Daoy (cell line): ENCODE measurements at places on chromosomes 12 and 14. TPM values are rescaled to one million over a fixed set of nuclear protein-coding genes. Genes with fewer than 3 reads are reported as not detected.

DNA sequence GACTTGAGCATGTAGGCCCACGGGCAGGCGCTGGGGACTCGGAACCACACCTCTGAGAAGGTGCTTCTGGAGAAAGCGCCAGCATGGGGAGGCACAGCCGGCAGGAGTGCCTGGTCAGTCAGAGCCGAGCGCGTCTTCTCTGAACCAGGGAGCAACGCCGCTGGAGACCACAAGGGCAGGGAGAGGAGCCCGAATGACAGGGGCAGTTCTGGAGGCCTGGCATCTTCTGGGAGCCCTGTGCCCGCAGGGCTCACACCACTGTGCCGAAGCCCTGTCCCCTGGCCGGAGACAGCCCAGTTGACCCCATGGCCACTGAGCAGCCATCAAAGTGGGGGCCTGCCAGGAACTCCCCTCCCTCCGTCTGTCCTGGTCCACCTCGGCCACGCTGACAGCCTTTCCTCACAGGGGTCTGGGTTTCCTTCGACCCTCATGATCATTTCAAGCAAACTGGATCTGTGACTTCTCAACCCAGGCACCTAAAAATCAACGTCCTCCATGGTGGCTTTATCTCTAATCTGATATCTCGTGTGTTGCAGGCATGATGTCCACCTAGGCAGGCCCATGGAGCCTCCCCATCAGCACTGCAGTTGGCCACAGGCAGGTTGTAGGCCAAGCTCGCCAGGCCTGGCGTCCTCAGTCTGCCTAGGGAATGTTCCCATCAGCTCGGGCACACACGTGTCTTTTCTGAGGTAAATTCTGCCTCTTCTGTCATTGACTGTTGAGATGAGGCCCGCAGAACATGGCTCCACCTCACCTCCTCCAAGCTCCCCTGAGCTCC is 299.3 kb upstream of the RTL1 start:
- no peak for DNase-seq

DNA sequence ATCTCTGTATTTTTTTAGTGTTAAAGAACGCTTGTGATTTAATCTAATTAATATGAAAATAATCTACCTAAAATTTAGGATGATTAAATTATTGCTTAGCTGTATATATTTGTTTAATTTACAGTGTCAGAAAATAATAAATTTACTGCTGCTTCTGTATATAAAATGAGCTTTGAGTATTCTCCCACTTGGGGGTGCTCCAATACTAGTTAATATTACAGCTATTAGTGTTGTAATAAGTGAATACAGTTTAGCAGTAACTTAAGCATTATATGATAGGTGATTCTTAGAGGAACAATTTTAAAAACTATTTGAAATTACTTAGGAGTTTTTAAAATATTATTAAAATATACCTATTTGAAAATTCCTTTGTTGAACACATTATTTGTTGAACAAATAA is 62.2 kb downstream of the PAPOLA start:
- DNase-seq, result no peak

DNA sequence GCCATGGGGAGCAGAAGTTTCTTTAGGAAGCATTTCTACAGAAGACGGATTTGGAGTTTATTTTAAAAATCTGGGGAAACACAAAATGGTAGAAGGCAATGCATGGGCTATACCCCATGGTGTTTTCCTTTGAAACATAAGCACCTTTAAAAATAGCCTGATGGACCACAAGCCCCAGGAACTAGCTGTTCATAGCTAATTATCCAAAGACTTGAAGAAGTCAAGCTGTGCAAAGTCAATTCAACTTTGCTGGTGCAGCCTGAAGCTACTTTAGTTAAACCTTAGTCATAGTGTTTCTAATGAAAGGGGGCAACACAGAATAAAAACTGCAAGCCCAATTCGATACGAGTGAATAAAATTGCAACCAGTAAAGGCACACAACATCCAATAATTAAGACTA is 732.5 kb downstream of the GALC start:
- no peak for DNase-seq

- no peak for DNase-seq
Measured at GRCh38 chr12:65791400-65791799, 32.9 kb upstream of the HMGA2 start.

- peak; percentile 79 for DNase-seq
Measured at GRCh38 chr14:42224053-42224888, 617.6 kb downstream of the LRFN5 start.

DNA sequence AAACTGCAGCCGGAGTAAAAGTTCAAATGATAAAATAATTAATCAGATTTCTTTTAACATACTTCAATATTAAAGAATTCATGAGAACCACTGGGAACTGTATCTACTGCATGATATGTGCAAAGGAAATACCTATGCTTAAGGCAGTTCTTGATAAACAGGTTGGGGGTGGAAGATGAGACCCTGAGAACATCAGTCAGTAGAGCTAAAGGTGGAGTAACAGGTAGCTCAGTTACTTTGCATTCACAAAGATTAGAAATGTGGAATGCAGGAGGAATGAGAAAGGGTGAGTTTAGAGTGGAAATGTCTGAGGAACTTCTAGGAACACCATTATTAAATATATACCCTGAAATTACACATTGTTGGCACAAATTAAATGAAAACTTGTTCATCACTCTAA is 78.6 kb downstream of the COX16 start:
- DNase-seq, result no peak

CALCOCO1 gene
- total RNA-seq, result 15.1 and 21.4 TPM in 2 replicates

GRCh38 chr12:6145564-6145963 is 21.1 kb upstream of the VWF start:
- no peak for DNase-seq

IKZF4 gene
- 0.12 and 0.40 TPM in 2 replicates for total RNA-seq

DNA sequence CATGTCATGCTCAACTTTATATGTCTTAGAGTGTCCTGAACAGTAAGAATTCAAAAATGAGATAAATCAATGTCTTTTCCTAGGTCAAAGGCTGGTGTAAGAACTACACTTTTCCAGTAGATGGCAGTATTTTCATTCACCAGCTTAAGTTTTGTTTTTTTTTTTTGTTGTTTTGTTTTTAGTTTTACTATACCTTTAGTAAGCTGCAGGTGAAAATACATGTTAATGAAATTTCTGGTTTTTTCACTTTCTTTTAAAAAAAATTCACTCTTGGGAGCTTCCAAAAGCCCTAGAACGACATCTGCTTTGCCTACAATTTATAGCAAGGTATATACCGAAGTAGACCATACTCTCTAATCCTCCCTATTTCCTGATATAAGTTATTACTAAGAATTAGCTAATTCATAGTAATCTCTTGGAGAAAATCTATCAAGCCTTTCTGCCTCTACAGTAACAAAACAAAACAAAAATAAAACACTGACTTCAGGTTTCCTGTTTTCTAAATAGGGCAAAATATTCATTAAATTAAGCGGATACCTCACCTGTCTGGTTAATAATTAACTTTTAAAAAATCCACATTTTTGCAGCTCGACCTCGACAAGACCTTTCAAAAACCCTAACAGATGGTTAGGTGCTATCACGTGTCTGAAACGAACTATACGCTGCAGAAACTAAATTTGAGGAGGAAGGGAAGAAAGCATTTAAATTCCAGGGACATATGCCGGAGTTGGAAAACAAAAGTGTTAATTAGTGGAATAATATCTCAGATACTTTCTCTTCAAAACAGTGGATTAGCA is 2.7 kb upstream of the SAMD4A start:
- DNase-seq, result peak; percentile 25

GRCh38 chr12:116442946-116443345 is 116.2 kb upstream of the MAP1LC3B2 start:
- no peak for DNase-seq

BICDL1 gene
- 0.65 and 0.80 TPM in 2 replicates for total RNA-seq

DNA sequence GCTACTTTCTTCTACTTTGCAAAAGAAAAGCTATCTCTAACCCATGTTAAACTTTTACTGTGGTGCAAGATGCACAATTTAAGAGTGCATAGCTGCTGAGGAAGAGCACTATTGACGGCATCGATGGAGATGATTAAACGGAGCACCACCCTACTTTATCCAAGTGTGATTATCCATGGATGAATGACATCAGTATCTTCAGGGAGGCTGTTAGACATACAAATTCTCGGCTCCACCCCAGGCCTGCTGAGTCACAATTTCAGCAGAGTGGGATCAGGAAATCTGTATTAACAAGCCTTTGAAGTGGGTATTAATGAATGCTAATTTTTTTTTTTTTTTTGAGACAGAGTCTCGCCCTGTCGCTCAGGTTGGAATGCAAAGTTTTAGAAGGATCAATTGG is 16.2 kb downstream of the SLC2A14 start:
- peak; percentile 16 for DNase-seq

WNT1 gene
- total RNA-seq, result not detected in 2 replicates

- DNase-seq, result no peak
Measured at GRCh38 chr12:59708484-59708883, 112.7 kb downstream of the SLC16A7 start.

DNA sequence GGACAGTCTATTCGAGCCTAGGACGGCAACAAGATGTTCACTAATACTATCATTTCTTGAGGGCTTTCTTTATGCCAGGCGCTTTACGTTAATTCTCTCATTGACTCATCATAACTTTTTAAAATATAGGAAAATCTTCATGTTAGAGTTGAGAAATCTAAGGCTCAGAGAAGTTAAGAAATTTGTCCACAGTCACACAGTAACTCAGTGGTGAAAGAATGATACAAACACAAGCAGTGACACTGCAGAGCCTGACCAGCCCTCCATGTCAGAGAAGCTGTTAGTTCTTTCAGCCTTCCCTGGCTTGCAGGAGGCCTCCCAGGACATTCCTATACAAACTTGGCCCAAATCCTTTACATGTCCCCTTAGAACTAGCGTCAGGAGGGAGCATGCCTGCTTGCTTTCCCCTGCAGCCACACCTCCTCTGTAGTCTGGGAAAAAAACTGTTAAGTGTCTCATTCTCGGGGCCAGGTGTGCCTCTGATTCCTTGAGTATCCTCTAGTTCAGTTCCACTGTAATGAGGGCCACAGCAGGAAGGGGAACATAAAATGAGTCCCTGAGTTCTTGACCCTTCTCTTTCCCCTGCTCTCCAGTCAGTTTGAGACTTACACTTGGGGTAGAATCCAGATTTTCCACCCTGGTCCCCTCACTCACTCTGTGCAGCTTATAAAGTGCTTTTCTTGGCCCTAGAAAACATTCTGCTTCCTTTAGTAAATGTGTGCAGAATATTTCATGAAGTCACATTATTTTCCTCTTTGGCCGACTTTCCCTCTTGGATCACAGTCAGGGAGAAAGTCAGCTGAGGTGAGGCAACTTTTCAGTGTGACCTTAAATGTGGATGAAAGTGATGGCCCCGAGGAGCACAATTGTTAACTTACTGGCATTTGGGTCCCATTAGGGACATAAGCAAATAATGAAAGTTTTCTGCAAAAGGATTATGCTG is 152.2 kb upstream of the HIF1A start:
- DNase-seq, result no peak

GRCh38 chr14:90999299-90999698 is 61.1 kb downstream of the RPS6KA5 start:
- DNase-seq, result no peak

GRCh38 chr14:21072031-21072473 is 1.9 kb downstream of the ARHGEF40 start:
- peak; percentile 68 for DNase-seq

DNA sequence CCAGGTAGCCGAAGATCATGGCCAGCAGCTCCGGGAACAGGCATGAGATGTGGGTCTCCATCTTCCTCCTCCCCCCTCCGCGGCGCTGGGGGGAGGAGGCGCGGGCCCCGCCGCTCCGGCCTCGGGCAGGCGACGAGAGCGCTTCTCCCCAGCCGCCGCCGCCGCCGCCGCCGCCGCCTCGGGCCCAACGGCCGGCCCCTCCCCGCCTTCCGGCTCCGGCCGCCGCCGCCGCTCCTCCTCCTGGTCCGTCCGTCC is 448 bp downstream of the FBXL14 start:
- DNase-seq, result peak; percentile 87

VWF gene
- total RNA-seq, result 0.06 TPM in 1 of 2 replicates, not detected in the other

DNA sequence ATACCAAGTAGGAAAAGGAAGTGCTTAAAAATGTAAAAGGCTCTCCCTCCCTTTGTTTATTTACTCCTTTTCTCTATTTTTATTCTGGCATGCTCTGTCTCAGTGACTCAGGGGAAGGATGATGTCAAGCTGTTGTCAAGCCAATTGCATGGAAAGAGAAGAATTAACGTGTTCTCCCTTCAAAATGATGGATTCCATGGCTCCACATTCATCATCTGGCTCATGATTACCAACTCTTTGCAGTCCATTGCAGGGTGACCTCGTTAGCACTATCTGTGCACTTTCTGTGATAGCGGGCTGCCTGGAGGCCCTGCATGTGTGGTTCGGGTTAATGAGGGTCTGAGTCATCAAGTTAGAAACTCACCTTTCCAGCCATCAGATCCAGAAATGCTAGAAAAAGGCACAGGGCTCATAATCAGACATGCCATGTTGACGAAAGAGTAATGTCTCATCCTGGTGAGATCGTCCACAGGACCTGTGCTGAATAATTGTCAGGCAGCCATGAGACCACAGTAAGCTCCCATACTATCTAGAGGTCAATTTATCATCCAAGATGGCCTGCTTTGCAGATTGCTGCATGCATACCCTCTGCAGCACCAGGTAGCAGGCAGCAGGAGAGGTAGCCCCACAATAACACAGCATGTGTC is 79.2 kb upstream of the BTG1 start:
- peak; percentile 56 for DNase-seq

- no peak for DNase-seq
Measured at GRCh38 chr14:96573473-96574100, 71.4 kb downstream of the PAPOLA start.

DNA sequence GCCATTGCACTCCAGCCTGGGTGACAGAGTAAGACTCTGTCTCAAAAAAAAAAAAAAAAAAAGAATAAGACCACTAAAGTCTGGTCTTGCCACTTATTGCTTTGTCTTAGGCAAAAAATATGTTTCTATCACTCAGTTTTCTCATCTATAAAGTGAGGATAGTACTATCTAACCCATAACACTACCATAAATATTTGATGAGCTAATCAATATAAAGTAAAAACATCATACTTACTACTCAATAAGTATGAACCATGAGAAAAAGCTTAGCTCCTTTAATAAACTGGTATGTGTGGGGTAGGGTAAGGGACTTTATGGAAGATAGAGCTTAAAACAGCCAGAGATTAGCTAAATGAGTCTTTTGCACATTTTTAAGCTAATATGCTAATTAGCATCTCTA is 85.5 kb downstream of the GXYLT1 start:
- no peak for DNase-seq

KIF5A gene
- 0.69 and 1.0 TPM in 2 replicates for total RNA-seq

VIPAS39 gene
- 28.4 and 30.2 TPM in 2 replicates for total RNA-seq

- peak; percentile 92 for DNase-seq
Measured at GRCh38 chr14:22848351-22849164, 12.2 kb downstream of the MMP14 start.

TOMM20L gene
- not detected in 2 replicates for total RNA-seq

GRCh38 chr12:5988659-5989116 is 43.6 kb upstream of the ANO2 start:
- peak; percentile 85 for DNase-seq

RFX4 gene
- not detected in 2 replicates for total RNA-seq

- DNase-seq, result no peak
Measured at GRCh38 chr12:49068879-49069506, 786 bp downstream of the RHEBL1 start.

- peak; percentile 48 for DNase-seq
Measured at GRCh38 chr14:64649383-64649998, 54.7 kb upstream of the PLEKHG3 start.
